CD4-positive, alpha-beta memory T cell (primary cell): ENCODE measurements at places on chromosomes 1 and 21. TPM values are rescaled to one million over a fixed set of nuclear protein-coding genes. Genes with fewer than 3 reads are reported as not detected.

Gene SIKE1
- polyA plus RNA-seq = 36.8 TPM

Gene IGSF21
- not detected for polyA plus RNA-seq

Gene CIART
- polyA plus RNA-seq = 0.36 TPM

GRCh38 chr1:164699815-164700491 is 141.0 kb downstream of the PBX1 start:
- H3K4me3 ChIP-seq = no peak overlapping the region
- H3K27ac ChIP-seq = no peak overlapping the region

DNA sequence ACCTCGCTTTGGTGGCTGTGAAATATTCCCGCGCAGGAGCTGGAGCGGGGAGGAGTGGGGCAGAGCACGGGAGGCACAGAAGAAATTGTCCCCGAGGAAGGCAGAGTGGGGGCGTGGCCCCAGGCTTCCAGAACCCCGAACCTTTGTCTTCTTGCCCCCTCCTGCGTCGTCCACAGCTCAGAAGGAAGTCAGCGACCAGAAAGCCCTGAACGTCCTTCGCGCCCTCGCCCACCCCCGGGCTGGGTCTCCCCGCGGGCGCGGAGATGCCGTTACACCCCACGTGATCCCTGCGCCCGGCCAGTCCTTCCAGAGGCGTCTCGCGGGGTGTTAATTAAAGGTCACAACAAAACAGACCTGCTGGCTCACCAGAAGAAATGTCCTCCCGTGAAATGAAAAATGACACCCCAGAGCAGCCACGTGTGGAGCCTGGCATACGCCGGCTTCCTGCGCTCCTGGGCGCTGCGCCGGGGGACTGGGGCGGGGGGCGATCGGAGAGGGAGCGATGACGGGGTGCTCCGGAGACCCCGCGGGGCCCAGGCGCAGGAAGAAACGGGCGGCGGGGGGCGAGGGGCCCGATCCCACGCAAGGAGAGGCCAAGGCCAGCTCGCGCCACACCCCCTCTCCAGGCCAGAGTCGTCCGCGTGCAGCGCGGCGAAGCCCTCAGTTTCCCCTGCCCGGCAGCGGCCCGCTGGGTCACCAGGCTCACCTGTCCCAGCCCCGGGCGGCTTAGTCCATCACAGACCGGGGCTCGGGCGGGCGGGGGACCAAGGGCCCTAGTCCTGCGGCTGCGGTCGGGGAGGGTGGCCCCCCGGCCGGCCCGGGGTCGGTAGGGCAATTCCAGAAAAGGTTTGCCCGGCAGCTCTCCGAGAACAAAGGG is 995 bp upstream of the KIF26B start:
- H3K27ac ChIP-seq = no peak overlapping the region
- peak overlapping the region; percentile 61 for H3K4me3 ChIP-seq
- H3K27me3 ChIP-seq = peaks cover 28% of the 10 kb centered on the region
- H3K4me1 ChIP-seq = peaks cover 35% of the 10 kb centered on the region
- no peaks in the 10 kb centered on the region for H3K36me3 ChIP-seq

DNA sequence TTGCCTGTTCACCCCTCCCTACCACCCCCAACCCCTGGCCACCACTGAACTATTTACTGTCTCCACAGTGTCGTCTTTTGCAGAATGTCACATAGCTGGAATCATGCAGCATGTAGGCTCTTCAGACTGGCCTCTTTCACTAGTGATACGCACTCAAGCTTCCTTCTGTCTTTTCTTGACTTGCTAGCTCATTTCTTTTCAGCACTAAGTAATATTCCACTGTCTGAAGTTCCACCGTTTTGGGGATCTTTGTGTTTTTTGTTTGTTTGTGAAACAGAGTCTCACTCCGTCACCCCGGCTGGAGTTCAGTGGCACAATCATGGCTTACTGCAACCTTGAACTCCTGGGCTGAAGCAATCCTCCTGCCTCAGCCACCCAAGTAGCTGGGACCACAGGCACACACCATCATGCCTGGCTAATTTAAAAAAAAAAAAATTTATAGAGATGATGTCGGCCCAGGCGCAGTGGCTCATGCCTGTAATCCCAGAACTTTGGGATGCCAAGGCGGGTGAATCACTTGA is 43.4 kb upstream of the SLC25A33 start:
- no peak overlapping the region for H3K4me3 ChIP-seq
- H3K27me3 ChIP-seq = no peaks in the 10 kb centered on the region
- no peak for DNase-seq
- no peaks in the 10 kb centered on the region for H3K36me3 ChIP-seq
- peaks cover 10% of the 10 kb centered on the region for H3K4me1 ChIP-seq

DNA sequence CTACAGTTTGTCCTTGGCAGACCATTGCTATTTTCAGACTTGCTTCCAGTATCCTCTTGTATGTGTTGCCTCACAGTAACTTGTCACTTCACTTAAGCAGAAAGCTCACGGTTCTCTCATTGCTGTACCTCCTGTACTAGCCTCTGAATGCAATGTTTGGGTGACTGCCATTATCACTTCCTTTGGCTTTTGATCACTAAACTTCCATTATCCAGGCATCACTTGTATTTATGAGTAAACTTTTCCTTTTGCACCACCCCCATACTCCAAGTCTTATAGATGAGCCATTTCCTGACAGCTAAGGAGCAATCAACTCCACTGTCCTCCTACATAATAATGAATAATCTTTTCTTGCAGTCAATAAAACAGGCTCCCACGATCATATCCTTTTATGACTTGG is 255.3 kb downstream of the PDE4B start:
- H3K36me3 ChIP-seq = no peaks in the 10 kb centered on the region
- DNase-seq = no peak
- H3K27me3 ChIP-seq = no peaks in the 10 kb centered on the region
- no peaks in the 10 kb centered on the region for H3K4me1 ChIP-seq
